ENCODE measurements at places on chromosomes 12 and 14. TPM values are rescaled to one million over a fixed set of nuclear protein-coding genes. Genes with fewer than 3 reads are reported as not detected.

LRP1-AS gene
- total RNA-seq, result not detected

MANSC1 gene
- total RNA-seq, result 3.9 TPM

RABGGTA gene
- total RNA-seq, result 22.6 TPM

VWF gene
- total RNA-seq, result 0.92 TPM

LRRIQ1 gene
- 0.17 TPM for total RNA-seq

ART4 gene
- 6.1 TPM for total RNA-seq
